Activated CD8-positive, alpha-beta memory T cell treated with anti-CD3 and anti-CD28 coated beads, Interleukin-2, amount 50 U/mL, for 4 hours (primary cell): ENCODE measurements at places on chromosomes 16 and 17.

DNA sequence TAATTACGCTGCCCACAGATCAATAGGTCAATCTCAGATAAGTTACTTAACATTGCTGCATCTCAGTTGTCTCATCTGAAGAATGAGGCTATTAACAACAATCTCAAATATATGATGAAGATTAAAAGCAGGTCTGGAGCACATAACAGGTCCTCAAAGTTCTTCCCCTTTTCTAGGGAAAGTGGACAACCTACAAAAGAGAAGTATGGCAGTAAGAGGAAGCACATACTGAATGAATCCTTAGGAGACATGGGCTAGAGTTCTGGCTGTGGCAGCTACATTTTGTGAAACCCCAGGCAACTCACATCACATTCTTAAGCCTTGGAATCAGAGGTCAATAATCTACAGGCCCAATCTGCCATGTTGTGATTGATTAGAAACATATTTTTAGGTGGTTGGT lies 180.6 kb downstream of the PCTP start:
- no peak for DNase-seq

GRCh38 chr17:51079049-51079448 lies 41.6 kb downstream of the SPAG9 start:
- DNase-seq, result no peak

DNA sequence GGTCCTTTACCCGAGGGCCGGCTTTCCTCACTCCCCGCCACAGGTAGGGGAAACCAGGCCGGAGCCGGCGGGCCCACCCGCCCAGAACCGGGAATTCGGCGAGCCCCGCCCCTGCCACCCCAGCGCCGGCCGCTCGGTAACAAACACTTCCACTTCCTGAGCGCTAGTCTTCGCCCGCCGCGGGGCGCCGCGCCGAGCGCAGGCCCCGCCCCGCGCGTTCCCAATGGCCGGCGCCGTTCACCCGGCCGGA lies 224 bp upstream of the NHERF1 start:
- DNase-seq, result no peak

DNA sequence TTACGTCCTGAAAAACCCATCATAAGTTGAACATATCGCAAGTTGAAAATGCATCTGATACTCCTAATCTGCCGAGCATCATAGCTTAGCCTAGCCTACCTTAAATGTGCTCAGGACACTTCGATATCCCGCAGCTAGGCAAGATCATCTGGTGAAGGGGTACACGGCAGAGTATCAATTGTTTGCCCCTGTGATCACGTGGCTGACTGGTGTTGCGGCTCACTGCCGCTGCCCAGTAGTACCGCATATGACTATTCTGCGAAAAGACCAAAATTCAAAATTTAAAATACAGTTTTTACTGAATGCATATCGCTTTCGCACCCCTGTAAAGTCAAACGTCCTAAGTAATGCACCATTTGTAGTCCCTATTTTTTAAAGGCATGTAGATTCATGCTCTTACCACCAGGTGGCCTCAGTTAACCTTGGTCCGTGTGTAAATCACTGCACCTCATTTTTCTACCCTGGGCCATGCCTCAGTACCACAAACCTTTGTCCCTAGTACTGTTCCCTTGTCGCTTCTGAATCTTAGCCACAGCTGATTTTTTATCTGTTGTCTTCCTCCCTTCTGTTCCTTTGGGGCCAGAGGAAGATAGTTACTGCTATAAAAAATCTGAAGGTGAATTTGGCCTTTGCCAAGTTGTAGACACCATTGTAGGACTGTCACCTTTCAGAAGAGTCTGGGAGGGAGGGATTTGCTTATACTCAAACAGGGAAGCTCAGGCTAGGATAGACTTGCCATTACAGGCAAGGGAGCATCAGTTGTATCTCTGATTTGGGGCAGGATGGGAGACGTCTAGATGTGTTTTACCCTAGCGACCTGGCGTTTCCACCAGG lies 34.4 kb downstream of the WWP2 start:
- DNase-seq, result no peak

DNA sequence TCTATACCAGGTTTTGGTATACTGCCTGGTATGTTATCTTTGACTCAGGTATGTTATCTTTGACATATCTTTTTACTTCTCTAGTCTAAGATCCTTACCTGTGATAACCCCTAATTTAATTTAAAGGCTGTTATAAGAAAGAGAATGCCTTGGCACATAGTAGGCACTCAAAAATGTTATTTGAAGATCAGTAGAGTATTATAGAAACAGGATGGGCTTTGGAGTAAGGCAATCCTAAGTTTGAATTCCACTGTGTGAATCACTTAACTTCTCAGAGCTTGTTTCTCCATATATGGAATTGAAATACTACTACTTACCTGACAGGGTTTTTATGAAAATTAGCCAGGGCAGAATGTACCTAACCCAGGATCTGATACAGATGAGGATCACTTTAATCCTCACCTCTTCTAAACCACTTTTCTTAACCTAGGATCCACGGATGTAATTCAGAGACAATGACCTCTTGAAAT lies 1.2 kb downstream of the BRIP1 start:
- DNase-seq, result no peak

GRCh38 chr16:87437327-87437726 lies 45.2 kb downstream of the MAP1LC3B start:
- DNase-seq, result no peak

DNA sequence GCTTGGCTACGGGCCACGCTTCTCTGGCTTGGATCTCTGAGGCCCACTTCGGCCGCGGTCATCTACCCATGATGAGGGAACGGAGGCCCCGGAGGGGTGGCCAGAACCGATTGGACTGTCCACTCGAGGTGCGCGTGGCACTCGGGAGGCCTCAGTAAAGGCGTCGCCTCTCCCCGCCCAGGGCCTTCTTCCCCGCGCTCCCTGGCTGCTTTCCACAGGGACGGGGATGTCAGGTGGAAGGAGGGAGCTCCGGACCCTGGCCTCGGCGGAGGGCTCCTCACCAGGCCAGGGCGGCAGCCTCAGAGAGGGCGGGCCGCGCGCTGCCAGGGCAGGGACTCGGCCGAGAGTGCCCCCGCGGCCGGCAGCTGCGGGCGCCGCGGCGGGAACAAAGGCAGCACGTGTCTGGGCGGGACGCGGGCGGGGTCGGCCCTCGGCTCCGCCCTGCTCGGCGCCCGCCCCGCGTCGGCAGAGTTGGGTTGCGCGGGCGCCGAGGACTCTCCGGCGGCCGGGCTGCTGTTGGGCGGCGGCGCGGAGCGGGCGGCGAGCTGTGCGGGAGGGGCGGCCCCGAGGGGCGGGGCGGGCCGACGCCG lies 587 bp upstream of the CDK5R1 start:
- DNase-seq, result peak; percentile 68

GRCh38 chr17:79609049-79609589 lies 1.7 kb downstream of the RBFOX3 start:
- no peak for DNase-seq

- DNase-seq, result no peak
These were observed 94.6 kb downstream of the CMIP start for GRCh38 chr16:81539009-81539758.

DNA sequence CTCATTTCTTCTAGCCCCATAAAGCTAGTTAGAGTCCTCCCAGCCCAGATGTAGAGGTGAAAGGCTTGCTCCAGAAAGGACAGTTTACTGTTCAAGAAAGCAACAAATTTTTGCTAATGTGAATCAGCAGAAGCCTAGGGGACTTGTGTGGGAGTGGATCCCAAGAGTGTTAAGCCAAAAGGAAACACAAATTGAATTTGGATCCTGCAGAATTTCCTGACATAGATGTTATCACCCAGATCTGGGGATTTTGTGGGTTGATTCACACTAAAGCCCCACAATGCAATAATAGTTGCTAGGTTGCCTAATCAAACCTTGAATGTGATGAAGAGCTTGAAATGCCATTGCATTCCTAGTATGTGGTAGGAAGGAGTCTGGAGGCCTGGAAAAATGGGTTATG lies 135.2 kb upstream of the HS3ST3A1 start:
- no peak for DNase-seq

DNA sequence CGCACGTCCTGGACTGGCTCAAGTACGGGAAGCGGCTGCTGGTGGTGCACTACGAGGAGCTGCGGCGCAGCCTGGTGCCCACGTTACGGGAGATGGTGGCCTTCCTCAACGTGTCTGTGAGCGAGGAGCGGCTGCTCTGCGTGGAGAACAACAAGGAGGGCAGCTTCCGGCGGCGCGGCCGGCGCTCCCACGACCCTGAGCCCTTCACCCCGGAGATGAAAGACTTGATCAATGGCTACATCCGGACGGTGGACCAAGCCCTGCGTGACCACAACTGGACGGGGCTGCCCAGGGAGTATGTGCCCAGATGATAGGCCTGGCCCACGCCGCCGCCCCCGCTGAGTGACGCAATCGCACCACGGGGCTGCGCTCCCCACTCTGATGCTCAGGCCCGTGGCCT lies 50.2 kb downstream of the WSCD1 start:
- DNase-seq, result no peak

- peak; percentile 84 for DNase-seq
These were observed 16.6 kb upstream of the DLX4 start for GRCh38 chr17:49952209-49952911.

- no peak for DNase-seq
These were observed 97.8 kb downstream of the BANP start for GRCh38 chr16:88048985-88049384.

- no peak for DNase-seq
These were observed 49.0 kb upstream of the CHMP6 start for GRCh38 chr17:80942423-80943345.

- no peak for DNase-seq
These were observed 169.5 kb downstream of the VPS53 start for GRCh38 chr17:545156-545555.

GRCh38 chr17:9291912-9292560 lies 270.7 kb downstream of the NTN1 start:
- DNase-seq, result peak; percentile 35

- DNase-seq, result no peak
These were observed 53.6 kb upstream of the ZC3H18 start for GRCh38 chr16:88516601-88517061.

DNA sequence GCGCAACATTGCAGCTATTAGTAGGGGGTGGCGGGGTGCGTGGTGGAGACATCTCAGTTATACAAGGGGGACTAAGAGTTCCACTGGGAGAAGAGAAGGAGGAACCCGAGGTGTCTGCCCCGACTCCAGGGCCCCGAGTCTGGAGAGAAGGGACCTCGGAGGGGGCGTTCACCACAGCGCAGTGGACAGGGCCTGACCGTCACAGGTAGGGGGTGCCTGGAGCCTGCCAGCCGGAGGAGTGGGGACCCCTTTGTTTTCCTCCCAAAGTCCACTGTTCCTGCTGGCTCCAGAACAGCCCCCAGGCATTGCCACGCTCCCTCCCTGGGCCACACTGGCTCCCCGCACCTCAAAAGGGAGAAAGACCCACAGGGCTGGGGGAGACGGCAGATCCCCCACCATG lies 175.9 kb upstream of the TNRC6C start:
- DNase-seq, result no peak

- no peak for DNase-seq
These were observed 583 bp upstream of the COX6A2 start for GRCh38 chr16:31428638-31429247.

GRCh38 chr17:39981766-39982375 lies 1.3 kb downstream of the PSMD3 start:
- DNase-seq, result no peak

DNA sequence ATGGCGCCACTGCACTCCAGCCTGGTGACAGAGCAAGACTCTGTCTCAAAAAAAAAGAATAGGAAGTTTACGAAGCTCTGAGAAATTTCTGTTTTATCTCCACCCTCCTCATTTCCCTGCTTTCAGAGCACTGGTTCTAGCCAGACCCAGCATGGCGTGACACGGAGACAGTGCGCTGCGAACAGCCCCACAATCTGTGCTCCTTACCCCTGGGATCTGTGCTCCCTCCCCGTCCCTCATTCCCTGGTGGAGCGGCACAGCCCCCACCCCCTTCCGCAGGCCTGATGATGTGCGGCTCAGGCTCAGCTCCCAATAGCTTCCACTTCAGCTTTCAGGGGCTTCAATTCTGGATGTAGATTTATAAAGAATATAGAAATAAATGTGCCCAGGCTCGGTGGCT lies 56.1 kb upstream of the ENDOV start:
- DNase-seq, result no peak

DNA sequence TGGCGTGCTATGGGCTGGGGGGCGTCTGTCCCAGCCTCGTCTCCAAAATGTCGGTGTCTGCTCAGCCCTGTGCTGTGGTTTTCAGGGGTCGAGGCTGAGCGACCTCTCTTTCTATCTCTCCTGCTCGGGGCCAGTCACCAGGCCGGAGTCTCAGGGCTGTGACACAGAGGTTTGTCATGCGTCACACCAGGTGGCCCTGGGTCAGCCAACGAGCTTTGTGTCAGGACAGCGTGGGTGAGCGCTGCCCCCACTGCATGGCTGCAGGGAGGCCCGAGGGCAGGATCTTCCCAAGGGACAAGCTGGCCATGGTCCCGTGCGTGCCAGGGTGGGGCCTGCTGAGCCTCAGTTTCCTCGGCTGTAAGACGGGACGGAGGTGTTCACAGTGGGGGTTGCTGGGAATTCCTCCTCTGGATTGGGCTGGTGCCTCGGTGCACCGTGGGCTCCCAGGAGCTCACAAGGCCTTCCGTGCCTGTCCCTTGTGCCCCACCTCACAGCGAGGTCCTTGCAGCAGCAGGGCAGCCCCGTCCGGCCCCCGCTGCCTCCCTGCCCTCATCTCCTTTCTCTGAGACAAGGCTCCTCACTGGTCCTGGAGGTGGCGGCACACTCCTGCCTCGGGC lies 50.5 kb downstream of the CBFA2T3 start:
- DNase-seq, result no peak

DNA sequence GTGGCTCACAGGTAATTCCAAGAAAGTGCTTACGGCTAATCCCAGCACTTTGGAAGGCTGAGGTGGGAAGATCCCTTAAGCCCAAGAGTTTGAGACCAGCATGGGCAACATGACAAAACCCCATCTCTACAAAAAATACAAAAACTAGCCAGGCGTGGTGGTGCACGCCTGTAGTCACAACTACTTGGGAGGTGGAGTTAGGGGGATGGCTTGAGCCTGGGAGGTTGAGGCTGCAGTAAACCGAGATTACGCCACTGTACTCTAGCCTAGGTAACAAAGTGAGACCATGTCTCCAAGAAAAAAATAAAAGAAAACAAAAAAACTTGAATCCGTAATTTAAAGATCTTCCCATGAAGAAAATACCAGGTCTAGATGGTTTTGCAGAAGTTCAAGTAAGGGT lies 5.0 kb downstream of the ICAM2 start:
- DNase-seq, result no peak

DNA sequence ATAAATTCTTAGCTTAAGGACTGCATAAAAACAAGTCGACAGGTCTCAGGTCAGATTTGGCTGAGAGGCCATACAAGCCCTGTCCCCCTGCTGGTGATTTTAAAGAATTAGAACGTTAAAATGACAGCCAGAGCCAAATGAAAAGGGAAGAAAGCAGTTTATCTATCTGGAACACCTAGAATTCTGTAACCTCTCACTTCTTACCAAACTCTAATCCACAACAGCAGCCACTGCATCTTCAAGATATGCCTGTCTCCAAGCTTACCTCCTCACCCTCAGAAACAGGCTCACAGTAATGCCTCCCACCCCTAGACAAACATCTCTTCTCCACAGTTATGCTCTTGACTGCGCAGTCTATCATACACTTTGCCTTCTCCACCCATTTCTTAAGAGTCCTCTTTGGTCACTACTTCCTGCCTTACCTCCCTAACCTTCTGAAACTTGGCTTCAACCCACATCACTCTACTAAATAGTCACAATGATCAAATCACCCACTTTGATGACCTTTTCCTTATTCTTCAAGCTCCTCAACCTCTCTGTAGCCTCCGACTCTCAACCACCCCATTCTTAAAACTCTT lies 14.2 kb downstream of the ANKFY1 start:
- no peak for DNase-seq
